ENCODE measurements at places on chromosomes 7 and 10. TPM values are rescaled to one million over a fixed set of nuclear protein-coding genes. Genes with fewer than 3 reads are reported as not detected.

GNAT3 gene
- not detected for total RNA-seq

NOS3 gene
- total RNA-seq: not detected

DNA sequence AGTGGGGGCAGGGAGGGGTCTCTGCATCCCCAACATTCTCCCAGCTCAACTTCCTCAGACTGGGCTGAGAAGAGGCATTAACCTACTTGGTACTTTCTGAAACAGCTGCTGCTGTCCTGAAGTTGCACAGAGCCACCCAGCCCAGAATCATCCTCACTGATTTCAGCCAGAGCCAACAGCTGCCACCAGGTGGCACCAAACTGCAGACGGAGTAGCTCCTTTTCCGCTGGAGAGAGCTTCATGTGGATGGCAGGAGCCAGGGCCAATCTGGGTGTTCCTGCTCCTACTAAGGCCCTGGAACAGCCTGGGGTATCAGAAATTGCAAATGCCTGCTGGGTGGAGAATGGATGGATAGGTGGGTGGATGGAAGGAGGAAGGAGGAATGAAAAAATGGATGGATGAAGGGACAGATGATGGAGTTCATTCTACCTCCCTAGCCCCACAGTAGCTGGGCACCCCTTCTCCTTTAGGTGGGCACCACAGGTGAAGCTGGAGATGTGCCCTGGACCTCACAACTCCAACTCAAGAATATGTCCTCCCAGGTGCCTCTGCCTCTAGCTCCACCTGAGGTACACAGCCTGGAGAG lies 11.8 kb upstream of the DRGX start:
- no peak for DNase-seq

DNA sequence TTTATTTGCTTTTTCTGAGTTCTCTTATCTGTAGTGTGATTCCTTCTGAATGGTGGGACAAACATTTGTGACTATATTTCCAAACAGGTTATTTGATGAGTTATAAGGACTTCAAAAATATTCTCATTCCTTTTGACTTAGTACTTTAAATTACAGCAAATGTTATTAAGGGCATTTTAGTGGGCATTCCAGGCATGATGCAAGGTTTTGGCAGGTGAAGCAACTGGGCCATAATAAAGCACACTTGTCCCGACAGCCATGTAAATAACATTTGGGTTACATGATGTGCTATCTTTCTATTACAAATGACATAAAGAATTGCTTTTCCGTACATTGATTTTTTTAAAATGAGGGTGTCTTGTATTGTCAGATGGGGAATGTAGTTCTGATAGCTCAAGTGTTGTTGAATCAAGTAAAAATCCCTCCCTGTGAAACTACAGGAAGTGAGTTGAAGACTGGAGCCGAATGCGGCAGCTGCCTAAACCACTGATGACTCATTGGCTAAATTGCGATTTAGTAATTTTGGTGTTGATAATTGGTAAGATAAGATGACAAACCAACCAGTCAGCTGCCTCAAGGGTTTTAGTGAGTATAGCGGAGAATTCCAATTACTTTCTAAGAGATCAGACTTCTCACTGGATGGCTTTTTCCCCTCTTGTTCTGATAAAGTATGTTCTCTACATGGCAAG lies 231.3 kb upstream of the NPY start:
- no peak for DNase-seq

DNA sequence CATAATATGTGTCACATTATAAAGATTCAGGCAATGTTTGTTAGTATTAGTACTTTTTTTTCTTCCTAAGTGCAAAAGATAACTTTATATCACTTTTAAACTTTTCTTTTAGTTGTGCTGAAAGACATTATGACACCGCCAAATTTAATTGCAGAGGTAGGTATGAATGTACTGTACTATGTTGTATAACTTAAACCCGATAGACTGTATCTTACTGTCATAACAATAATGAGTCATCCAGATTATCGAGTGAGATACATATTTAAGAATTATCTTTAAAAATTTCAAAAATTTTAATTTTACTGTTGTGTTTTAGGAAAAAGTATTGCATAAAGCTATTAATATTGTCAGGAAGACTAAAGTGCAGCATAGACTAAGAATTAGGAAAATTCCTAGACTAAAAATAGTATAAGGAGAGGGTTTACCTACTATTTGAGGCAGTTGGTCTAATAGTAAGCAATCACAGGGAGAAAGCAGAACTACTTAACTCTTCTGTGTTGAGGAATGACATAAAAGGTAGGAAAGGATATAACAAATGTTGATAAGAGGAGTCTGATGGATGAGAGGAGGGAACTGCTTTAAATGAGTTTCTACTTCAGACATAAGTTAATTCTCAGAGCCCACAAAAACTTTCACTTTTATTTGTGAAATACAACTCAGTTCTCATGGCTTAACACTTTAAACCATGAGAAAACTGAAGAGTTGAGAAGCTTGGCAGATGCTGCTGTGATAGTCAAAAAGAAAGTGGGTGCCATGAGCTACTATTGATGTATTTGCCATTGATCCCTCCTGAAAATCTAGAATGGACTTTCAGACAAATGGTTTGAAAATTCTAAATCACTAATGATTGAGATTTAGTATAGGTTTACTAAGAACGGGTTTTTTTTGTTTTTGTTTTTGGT lies 67.8 kb downstream of the PTEN start:
- no peak for DNase-seq

GRCh38 chr7:16984375-16984774 lies 102.6 kb upstream of the AGR3 start:
- DNase-seq: no peak

GRCh38 chr7:19455623-19456022 lies 253.2 kb downstream of the POLR1F start:
- no peak for DNase-seq

DNA sequence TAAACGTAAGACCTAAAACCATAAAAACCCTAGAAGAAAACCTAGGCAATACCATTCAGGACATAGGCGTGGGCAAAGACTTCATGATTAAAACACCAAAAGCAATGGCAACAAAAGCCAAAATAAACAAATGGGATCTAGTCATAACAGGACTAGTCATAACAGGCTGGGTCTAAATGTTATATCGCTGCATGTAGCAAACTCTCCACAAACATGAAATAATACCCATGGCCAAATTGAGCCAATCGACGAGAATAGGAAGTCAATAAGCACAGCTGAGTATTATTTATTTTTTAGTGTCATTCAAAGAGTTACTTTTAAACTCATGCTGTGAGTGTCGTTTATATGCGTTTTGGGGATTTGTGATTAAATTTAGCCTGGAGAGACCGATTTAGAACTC lies 225.1 kb downstream of the TFEC start:
- no peak for DNase-seq

DNA sequence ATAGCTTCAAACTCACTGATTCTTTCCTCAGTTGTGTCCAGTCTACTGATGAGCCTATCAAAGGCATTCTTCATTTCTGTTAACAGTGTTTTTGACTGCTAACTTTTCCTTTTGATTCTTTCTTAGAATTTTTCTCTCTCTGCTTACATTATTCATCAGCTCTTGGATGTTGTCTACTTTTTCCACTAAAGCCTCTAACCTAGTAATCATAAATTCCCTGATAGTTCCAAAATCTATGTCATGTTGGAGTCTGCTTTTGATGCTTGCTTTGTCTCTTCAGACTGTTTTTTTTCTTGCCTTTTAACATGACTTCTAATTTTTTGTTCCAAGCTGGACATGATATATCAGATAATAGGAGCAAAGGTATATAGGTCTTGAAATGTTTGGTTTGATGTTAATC lies 78.0 kb downstream of the ADAM22 start:
- no peak for DNase-seq

GRCh38 chr10:110724116-110724921 lies 80.2 kb downstream of the RBM20 start:
- DNase-seq: no peak
